EL (cell line): ENCODE measurements at places on chromosomes 5 and 9.

- peak; percentile 16 for DNase-seq
Observed at GRCh38 chr5:90866333-90866732, 307.7 kb downstream of the ADGRV1 start.

GRCh38 chr9:69060766-69061165 lies 25.2 kb downstream of the FXN start:
- DNase-seq: no peak

DNA sequence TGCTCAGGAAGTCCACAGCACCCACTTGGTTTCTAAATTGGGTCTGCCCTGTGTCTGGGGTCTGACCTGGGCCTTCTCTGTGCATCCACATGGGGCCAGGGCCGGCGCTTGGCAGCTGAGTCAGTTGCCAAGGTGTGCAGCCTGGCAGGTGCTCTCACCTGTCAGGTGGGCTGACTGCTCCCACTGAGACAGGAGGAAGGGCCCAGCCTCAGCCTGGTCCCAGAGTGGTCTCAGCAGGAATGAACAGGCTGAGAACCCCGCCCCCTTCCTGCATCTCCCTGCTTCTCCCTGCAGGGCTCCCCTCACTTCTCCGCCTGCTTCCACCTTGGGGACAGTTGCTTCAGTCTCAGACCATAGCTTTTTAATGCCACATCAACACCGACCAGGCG lies 60.5 kb downstream of the BARX1 start:
- no peak for DNase-seq

- DNase-seq: no peak
Observed at GRCh38 chr9:110815361-110815760, 146.8 kb downstream of the MUSK start.

DNA sequence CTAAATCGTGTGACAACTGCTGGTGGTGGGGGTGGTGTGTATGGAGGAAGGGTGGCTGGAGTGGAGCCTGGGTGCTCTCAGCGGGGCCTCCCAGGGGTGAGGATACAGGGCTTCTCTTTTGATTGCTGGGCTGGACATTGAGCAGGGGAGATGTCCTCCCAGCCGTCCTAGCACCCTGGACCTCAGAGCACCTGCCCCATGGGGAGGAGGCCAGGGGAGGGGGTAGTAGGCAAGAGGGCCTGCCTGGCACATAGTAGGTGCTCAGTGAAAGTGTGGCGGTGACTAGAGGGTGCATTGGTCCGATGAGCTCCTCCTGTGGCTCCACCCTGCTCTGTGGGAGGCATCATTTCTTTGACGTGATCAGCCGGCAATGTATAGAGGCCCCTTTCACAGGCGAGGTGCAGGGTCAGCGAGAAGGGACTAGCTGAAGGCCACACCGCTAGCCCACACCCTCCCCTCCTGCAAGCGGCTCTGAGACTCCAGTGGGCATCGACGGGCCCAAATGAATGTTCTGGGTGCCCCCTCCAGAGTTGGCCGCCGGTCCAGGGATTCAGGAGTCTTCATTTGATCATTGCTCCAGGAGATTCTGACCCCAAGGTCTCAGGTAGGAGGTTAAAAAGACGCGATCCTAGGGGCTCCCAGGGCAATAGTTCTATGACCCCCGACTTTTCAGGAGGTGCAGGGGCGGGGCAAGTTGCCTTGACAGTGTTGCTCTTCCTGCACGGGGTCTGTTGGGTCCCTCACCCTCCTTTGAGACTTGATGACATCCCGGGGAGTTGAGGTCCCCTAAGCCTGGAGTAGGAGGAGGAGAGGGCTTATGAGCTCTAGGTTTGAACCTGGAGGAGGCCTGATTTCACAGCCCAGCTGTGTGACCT lies 255.5 kb downstream of the PBX3 start:
- DNase-seq: no peak

- DNase-seq: peak; percentile 28
Observed at GRCh38 chr9:113580041-113580953, 116.8 kb downstream of the RGS3 start.

DNA sequence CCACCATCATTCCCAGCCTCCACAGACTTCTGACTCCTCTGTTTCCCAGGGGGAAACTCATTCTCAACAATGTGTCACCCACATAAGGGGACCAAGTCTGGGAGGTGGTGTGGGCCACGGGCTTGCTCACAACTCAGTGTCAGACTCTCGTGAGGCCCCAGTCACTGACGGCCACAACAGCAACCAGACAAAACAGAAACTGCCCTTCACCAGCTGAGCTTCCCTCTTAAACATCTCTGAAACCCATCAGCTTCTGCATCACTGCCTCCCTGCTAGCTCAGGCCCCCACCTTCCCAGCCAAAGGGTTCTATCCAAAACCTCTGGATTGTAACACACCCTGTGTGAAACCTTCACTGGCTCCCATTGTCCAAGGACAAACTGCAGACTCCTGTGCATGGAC lies 273.4 kb downstream of the CDK5RAP2 start:
- no peak for DNase-seq

- DNase-seq: no peak
Observed at GRCh38 chr9:129555512-129556215, 65.2 kb downstream of the C9orf50 start.

GRCh38 chr9:70901746-70902145 lies 219.7 kb downstream of the TRPM3 start:
- DNase-seq: no peak

GRCh38 chr9:109852556-109852955 lies 72.6 kb downstream of the PALM2AKAP2 start:
- no peak for DNase-seq

DNA sequence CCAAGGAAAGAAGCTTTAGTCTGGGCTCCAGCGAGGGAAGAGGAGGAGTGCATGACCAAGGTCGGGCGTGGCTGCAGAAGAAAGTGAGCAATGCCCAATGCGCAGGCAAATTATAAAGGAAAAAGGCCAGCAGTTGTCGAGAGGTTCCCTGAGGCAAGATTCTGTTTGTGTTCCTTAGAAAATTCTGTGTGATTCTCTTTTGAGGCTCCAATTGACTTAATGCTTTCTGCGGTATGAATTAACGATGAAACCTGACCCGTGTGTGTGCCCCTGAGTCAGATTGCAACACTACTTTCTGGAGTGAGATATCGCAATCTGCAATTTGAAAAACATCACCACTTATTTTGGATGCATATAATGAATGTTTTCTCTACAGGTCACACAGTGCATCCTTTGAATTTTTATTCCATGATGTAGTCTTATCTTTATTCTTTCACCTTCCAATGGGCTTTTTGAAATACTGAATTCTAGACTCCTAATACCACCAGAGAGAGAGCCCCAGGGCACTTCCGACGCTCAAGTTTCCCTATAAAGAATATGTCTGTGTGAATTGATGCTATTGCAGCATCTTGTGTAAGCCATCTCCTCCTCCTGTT lies 117.9 kb upstream of the IL6ST start:
- peak; percentile 96 for DNase-seq
